LoVo (cell line): ENCODE measurements at places on chromosomes 12 and 14.

DNA sequence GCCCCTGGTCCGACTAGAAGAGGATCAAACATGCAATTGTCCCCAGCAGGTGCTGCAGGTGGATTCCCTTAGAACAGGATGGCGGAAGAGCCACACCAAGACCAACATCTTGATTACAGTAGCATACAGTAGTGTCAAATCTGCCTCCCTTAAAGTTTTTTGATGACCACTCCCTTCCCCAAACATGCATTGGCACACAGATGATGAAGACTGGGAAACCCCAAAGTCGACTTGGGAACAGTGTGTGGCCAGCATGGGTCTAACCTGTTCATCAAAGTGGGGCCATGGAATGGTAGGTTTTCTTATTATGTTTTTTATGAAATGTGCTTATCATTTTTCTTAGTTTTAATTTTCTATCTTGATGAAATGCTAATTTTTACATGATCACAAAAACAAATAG, 8.8 kb downstream of the PLXNC1 start:
- no peak for DNase-seq

DNA sequence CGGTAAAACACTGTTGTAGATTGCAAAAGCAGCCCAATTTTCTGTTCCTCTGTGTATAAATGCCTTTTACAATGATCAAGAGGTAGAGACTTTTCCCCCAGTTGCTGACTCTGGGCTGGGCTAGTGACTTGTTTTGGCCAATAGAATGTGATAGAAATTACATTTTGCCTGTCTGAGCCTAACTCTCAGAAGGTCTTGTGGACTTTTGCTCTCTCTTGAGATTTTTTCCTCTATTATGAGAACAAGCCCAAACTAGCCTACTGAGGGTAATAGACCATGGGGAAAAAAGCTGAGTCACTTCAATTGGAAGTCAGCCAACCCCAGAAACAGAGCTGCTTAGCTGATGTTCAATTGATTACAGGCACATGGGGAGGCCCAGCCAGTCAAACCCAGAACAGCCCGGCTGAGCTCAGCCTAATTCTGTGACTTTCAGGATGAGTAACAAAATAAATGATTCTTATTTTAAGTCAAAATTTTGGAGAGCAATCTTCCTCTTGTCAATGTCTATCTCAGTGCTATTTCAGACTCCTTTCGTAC, 61.4 kb downstream of the MYF5 start:
- peak; percentile 90 for DNase-seq

GRCh38 chr12:89977405-89978085, 268.9 kb upstream of the ATP2B1 start:
- DNase-seq = no peak

DNA sequence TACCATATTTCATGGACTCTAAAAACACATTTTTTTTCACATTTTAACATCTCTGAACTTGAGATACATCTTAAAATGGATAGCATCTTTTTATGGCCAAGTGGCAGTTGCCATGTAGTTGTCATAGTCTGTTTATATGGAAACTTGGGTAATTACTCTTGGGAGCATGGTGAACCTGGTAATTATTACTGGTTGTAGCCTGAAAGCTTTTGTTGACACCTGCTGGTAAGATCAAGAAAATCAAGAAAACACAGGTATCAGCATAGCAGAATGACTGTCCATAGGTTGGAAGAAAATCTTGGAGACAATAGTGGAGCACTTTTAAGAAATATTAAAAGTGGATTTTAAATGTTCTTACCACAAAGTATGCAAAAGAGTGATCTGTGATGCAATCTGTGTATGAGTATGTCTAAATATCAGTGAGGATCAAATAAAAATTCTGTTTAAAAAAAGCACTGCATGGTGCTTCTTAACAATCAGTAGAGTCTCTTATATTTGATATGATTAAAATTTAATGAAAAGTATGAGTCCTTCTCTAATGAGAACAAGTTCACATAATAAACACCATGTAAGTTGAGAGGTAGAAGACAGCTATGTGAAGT, 44.2 kb downstream of the TTC8 start:
- DNase-seq = peak; percentile 12

DNA sequence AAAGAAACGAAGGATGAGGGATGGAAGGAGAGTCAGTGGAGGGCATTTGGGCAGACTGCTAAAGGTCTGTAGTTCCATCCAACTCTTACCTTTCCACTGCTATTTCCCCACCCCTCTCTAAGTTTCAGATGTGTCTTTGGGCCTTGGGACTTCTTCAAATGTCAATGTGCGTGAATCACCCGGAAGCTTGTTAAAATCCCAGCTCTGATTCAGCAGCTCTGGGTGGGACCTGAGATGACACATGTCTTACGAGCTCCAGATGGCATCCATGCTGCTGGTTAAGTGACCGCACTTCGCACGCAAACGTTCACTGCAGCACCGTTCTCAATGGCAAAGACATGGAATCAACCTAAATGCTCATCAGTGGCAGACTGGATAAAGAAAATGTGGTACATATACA, 309.9 kb downstream of the VRK1 start:
- peak; percentile 3 for DNase-seq

GRCh38 chr14:87343652-87344051, 649.3 kb downstream of the GALC start:
- no peak for DNase-seq

GRCh38 chr14:29953501-29953900, 25.9 kb upstream of the PRKD1 start:
- no peak for DNase-seq

GRCh38 chr14:102320671-102321455, 1.3 kb downstream of the ZNF839 start:
- DNase-seq = no peak

DNA sequence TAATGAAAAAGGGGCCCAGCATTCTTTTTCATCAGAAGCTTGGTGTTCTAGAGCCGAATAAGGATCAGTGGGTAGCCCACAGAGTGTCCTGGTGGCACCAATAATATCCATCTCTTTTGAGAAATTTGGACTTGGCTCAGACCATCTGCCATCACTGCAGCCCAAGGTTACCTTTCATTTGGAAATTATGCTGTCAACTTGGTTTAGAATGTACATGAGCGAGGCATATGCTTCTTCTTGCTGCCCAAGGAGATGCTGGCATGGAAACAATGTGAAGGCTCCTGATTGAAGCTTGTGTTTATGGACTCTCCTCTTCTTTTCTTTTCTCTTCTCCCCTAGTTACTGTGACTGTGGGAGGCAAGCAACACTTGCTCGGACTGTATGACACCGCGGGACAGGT, 50.0 kb downstream of the GPHB5 start:
- DNase-seq = no peak

DNA sequence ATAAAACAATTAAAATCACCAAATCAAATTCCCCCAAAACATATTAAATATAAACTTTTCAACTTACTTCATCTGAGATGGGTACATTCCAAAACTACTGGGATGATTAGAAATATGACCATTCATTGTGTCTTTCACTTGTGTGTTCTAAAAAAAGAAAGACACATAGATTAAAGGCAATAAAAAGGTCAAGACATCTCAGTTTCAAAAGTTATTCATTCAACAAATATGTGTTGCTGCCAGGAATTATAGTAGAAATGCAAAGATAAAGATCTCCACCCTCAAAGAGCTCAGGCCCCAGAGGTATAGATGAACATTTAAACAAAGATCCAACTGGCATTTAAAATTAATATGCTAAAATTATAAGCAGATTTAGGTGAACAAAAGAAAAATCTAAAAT, 106.4 kb downstream of the EPS8 start:
- peak; percentile 73 for DNase-seq

- no peak for DNase-seq
Observed at GRCh38 chr12:132505105-132505851, 15.3 kb downstream of the FBRSL1 start.

DNA sequence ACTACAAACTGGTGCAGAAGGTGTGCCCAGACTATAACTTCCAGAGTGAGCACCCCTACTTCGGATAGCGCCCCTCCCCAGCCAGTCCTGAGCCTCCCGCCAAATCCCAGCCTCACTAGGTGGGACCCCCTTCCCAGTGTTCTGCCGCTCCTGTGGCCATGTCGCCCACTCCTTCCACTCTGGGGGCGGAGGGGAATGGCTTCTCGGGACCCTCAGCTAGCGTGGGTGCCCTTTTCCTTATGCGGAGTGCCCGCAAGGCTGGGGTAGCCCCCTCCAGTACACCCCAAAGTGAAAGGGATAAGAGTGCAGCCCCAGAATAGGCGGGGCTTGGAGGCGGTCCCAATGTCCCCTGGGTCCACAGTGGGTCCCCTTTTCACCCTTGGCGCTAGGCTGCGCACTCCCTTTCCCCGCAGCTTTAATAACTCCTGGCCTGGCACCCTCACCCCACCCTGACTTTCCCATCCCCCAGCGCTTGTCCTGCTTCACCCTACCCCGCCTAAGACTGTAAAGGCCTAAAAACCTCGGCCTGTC, 3.8 kb upstream of the SHMT2 start:
- DNase-seq = no peak

- DNase-seq = no peak
Observed at GRCh38 chr12:131862600-131862993, 31.8 kb upstream of the ULK1 start.

GRCh38 chr14:69631509-69631908, 20.1 kb downstream of the SUSD6 start:
- no peak for DNase-seq

DNA sequence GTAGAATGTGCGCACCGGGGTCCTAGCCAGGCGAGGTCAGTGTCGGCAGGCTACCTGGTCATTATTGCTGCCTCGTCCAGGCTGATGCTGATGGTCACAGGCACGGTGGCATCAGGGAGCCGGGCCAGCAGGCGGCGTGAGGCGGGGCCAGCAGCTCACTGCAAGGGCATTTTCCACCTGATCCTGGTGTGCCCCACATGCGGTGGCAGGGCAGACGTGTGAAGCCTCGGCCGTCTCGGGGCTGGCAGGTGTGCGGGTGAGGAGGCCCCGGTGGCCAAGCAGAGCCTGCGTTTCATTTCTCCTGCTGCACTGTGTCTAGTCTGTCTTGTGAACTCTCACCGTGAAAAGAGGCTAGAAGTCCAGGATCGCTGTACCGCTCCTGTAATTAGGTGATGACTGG, 12.0 kb upstream of the AMN start:
- no peak for DNase-seq
